ENCODE measurements at places on chromosomes 11 and 22. TPM values are rescaled to one million over a fixed set of nuclear protein-coding genes. Genes with fewer than 3 reads are reported as not detected.

DNA sequence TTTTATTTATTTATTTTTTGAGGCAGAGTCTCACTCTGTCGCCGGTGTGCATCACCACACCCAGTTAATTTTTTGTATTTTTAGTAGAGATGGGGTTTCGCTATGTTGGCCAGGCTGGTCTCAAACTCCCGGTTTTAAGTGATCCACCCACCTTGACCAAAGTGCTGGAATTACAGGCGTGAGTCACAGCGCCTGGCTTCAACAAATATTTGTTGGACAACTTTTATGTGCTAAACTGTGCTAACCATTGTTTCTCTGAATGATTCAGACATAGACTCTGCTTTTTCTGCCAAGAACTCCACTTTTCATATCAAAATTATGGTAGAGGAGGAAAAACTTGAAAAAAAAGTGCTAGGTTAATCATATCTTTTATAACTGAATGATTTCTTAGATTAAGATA lies 36.3 kb downstream of the MMP7 start:
- no peak overlapping the region for H3K27ac ChIP-seq
- no peak overlapping the region for H3K4me3 ChIP-seq
- no peaks in the 10 kb centered on the region for H3K27me3 ChIP-seq
- no peaks in the 10 kb centered on the region for H3K36me3 ChIP-seq

The MMP3 gene
- total RNA-seq = 6.1 TPM

DNA sequence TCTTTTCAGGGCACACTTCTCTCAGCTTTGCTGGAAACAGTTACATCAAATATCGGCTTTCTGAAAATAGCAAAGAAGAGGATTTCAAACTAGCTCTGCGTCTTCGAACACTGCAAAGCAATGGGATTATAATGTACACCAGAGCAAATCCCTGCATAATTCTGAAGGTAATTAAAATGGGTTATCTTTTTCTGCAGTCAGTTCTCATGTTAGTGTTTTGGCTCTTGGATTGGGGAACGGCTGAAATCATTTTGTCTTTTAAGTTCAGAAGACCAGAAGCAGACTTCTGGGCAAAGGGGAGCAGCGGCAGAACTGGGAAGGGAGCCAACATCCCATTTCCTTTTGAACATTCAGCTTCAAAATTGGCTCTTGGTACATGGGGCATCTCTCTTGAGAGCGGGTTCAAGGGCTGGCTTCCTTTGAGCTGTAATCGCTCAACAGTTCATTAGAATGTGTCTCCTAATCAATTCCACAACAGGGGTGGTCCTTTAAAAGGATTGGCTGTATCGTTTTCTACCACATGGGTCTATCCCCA lies 110.2 kb upstream of the MTNR1B start:
- no peaks in the 10 kb centered on the region for H3K27me3 ChIP-seq
- H3K4me3 ChIP-seq = no peak overlapping the region
- no peaks in the 10 kb centered on the region for H3K4me1 ChIP-seq
- no peak for DNase-seq
- H3K27ac ChIP-seq = no peak overlapping the region

GRCh38 chr22:41699264-41700107 lies at the start of gene MEI1:
TSS of gene MEI1 (plus strand) at chr22:41699503. CDS start at chr22:41699539, 36 bp downstream.
- H3K27ac ChIP-seq = no peak within 1 kb of the TSS
- H3K36me3 ChIP-seq = peaks cover under 1% of the 10 kb centered on the region
- H3K4me3 ChIP-seq = no peak within 1 kb of the TSS
- peak; percentile 58 for DNase-seq
- no peaks in the 10 kb centered on the region for H3K27me3 ChIP-seq

- H3K4me3 ChIP-seq = no peak overlapping the region
- H3K27ac ChIP-seq = no peak overlapping the region
- no peak for DNase-seq
- no peaks in the 10 kb centered on the region for H3K27me3 ChIP-seq
These were observed 21.4 kb downstream of the KIF18A start for GRCh38 chr11:28086569-28086968.

DNA sequence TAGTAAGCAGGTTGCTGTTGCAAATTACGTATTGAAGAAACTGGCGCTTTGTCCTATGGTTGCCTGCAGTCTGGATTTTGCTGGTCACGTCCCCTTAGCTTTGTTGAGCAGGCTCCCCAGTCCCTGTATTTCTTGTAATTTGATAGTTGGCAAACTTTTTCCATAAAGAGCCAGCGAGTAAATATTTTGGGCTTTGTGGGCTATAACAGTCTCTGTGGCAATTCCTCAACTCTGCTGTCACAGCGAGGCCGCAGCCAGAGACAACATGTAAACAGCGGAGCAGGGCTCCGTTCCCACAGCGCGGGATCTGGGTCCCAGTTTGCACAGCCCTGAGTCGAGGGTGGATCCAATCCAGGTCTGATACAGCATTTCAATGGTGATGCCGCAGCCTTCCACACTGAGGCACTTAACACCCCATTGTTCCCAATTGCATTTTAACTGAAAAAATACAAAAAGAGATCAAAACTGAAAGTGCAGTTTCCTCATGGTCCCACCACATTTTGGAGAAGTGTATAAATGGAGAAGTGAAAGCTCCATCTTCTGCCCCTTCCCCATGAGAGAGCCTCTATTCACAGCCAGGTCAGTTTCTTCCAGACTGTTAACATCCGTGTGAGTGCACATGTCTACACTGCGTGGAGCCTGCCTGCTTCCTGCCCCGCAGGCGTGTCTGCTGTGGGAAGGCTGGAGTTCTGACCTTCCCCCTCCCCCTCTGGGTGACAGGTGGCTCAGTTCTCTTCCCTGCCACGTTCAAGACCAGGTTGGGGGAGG lies 89.1 kb downstream of the RPS6KA4 start:
- peaks cover 14% of the 10 kb centered on the region for H3K4me1 ChIP-seq
- peak overlapping the region; percentile 44 for H3K4me3 ChIP-seq
- H3K27me3 ChIP-seq = no peaks in the 10 kb centered on the region
- no peaks in the 10 kb centered on the region for H3K36me3 ChIP-seq
- peak overlapping the region; percentile 75 for H3K27ac ChIP-seq

The DERL3 gene
- not detected for total RNA-seq

GRCh38 chr22:16974298-16975084 lies 33.5 kb downstream of the GAB4 start:
- DNase-seq = no peak
- no peak overlapping the region for H3K27ac ChIP-seq
- no peaks in the 10 kb centered on the region for H3K4me1 ChIP-seq
- no peaks in the 10 kb centered on the region for H3K27me3 ChIP-seq

GRCh38 chr11:70026726-70027125 lies 51.4 kb upstream of the ANO1 start:
- no peaks in the 10 kb centered on the region for H3K4me1 ChIP-seq
- no peak overlapping the region for H3K27ac ChIP-seq
- H3K4me3 ChIP-seq = no peak overlapping the region
- H3K27me3 ChIP-seq = no peaks in the 10 kb centered on the region
- no peak for DNase-seq

- peaks cover 16% of the 10 kb centered on the region for H3K4me1 ChIP-seq
- H3K36me3 ChIP-seq = no peaks in the 10 kb centered on the region
- no peaks in the 10 kb centered on the region for H3K27me3 ChIP-seq
- H3K27ac ChIP-seq = no peak overlapping the region
These were observed 12.7 kb downstream of the MED15 start for GRCh38 chr22:20520093-20520511.

The OTOG gene
- not detected for total RNA-seq

The OR6T1 gene
- total RNA-seq = not detected

The RIBC2 gene
- total RNA-seq = 0.42 TPM

DNA sequence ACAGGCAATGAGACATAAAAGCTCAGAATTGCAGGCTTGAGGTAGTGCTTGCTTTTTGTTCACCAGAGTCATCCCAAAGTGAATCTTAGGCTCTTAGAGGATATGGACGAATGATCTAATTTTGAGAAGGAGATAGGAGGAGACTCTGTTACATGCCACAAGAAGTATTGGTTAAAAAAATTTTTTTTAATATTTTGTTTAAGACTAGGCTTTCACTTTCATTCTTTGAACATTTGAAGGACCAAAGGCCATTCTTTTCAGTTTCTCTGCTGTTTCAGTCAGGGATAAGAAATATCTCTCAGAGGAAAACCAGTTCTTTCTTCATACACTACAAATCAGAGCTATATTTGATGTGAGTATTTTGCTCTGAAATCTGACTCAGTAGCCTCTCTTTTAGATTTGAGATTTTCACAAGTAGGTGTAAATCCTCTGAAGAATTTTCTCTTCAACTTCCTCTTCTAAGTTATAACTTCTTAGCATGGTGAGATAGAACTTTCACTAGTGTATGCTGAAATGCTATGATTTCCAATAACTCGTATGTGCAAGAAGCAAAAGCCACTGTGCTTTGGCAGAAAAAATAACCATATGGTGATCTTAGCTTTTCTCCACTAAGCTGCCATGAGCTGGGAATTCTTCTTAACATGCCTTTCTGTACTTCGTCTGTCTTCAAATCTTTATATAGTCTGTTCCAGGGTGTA lies 24.1 kb upstream of the FAM181B start:
- H3K4me1 ChIP-seq = no peaks in the 10 kb centered on the region
- peak overlapping the region; percentile 75 for H3K27ac ChIP-seq

DNA sequence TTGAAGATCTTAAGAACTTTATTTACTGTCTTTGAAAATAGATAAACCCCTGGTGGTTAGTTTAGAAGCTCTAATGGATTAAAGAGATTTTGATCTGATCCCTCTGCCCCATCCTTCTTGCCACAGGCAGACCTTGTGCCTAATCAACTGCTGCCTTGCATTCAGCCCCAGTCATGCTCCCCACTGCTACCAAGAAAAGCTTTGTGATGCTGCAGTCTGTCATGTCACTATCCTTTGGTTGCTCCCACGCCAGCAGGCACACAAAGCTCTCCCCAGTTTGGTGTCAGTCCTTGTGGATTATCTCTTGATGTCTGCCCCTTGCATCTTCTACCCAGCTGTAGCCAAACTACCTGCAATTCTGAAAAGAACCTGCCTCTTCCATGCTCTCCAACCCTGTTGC lies 112.2 kb downstream of the MTNR1B start:
- no peak overlapping the region for H3K4me3 ChIP-seq
- no peaks in the 10 kb centered on the region for H3K27me3 ChIP-seq
- H3K4me1 ChIP-seq = no peaks in the 10 kb centered on the region
- no peak overlapping the region for H3K27ac ChIP-seq
- H3K36me3 ChIP-seq = no peaks in the 10 kb centered on the region

The OR8H1 gene
- not detected for total RNA-seq

GRCh38 chr22:21904250-21904789 lies 36.9 kb upstream of the MAPK1 start:
- no peaks in the 10 kb centered on the region for H3K27me3 ChIP-seq
- no peak overlapping the region for H3K4me3 ChIP-seq
- DNase-seq = no peak

DNA sequence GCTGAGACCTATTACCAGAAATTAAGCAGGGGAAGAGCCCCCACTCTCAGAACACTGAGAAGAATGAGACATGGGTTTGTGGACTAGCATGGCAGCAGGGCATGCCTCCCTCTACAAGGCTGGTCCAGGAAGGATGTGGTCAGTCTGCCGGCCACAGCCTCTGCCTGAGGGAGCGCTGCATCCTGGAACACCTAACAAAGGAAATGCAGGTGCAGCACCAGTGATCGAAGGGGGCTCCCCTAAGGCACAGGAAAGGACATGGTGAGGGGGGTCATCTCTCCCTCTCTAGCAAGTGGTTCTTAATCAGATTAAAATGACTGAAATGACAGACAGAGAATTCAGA lies 40.6 kb upstream of the ARL14EP start:
- H3K4me1 ChIP-seq = no peaks in the 10 kb centered on the region
- no peak overlapping the region for H3K27ac ChIP-seq
- H3K36me3 ChIP-seq = no peaks in the 10 kb centered on the region
- H3K4me3 ChIP-seq = no peak overlapping the region
- no peak for DNase-seq

DNA sequence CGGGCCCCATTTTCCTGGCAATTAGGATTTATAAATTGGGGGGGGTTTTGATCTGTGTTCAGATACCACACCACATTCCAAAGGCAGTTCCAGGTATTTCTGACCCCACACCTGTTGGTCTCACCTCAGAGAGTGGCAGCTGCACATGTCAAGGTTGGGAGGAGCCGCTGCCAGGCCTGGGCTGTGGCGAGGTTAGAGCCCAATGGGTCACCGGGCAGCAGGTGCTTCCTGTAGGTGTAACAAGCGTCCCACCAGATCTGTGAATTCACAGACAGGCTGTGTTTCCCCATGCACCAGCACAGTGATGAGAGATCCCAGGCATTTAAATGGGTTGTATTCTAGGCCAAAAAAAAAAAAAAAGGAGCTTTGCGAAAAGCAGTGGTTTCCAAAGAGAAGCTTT lies 58.6 kb downstream of the CABIN1 start:
- H3K36me3 ChIP-seq = peaks cover 82% of the 10 kb centered on the region
- no peak overlapping the region for H3K27ac ChIP-seq
- H3K27me3 ChIP-seq = no peaks in the 10 kb centered on the region
- H3K4me3 ChIP-seq = no peak overlapping the region

The OR5T1 gene
- total RNA-seq = not detected

GRCh38 chr11:112760396-112761059 lies 200.7 kb upstream of the NCAM1 start:
- no peak for DNase-seq
- no peaks in the 10 kb centered on the region for H3K27me3 ChIP-seq
- no peak overlapping the region for H3K27ac ChIP-seq
- no peaks in the 10 kb centered on the region for H3K4me1 ChIP-seq

DNA sequence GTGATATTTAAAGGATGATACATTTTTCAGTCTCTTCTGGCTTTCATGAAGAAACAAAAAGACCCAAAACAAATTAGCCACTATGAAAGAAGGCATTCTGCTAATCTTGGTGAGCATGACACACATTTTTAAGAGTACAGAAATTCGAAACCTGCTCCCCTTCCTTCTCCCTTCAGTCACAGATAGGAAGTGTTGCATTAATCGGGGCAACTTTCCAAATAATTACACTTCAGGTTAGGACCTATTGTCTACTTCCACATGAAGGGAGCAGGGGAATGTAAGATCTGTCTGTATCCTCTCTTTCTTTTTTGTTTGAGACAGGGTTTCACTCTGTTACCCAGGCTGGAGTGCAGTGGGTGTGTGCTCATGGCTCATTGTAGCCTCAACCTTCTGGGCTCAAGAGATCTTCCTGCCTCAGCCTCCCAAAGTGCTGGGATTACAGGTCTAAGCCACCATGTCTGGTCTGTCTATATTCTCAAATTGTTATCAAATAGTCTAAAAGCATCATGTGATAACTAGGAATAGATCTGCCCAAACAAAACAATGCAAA lies 45.8 kb downstream of the NCAM1 start:
- no peaks in the 10 kb centered on the region for H3K27me3 ChIP-seq
- no peak overlapping the region for H3K27ac ChIP-seq
- no peak overlapping the region for H3K4me3 ChIP-seq
- no peaks in the 10 kb centered on the region for H3K36me3 ChIP-seq
- DNase-seq = no peak
- no peaks in the 10 kb centered on the region for H3K4me1 ChIP-seq

GRCh38 chr11:12695873-12696272 lies 21.7 kb downstream of the TEAD1 start:
- no peak overlapping the region for H3K4me3 ChIP-seq
- no peaks in the 10 kb centered on the region for H3K36me3 ChIP-seq
- H3K27me3 ChIP-seq = no peaks in the 10 kb centered on the region
- peaks cover 61% of the 10 kb centered on the region for H3K4me1 ChIP-seq
- H3K27ac ChIP-seq = peak overlapping the region; percentile 87
- DNase-seq = no peak

DNA sequence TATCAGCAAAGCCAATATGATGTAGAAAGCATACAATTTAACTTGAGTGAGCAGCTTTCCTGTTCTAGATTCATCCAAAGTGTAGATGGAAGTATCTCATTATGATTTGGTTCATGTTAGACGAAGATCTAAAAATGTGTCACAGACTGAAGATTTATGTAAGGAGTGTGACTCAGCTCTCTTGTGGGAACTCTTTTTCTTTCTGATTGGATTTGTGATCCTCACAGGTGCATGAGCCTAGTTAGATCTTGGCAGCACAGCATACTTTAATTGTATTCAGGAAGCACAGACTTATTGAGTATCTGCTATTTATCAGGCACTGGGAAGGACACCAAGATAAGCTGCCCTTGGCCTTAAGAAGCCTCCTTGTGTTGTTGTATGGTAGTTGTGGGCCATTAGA lies 147.1 kb downstream of the C11orf91 start:
- H3K36me3 ChIP-seq = no peaks in the 10 kb centered on the region
- no peaks in the 10 kb centered on the region for H3K4me1 ChIP-seq
- no peak for DNase-seq
- no peaks in the 10 kb centered on the region for H3K27me3 ChIP-seq
- H3K27ac ChIP-seq = no peak overlapping the region

Measured in tibial nerve (tissue), 4 donors.